ENCODE measurements at places on chromosomes 12 and 14.

DNA sequence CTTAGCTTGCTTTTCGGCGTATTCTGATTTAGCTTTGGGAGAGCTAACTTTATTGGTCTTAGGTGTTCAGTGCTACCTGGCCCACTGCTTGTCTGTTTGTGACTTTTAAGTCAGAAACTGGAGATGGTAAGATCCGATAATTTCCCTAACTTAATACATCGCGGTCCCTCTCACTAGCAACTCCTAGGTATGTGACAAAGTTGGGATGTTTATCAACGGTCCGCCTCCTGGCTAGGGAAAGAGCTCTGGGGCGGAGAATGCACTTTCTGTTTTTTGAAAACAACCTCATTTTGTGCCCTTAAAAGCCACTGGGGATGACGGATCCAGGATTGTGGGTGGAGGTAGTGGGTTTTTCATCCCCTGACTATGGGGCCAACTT lies 1.2 kb downstream of the CDKN1B start:
- no peak for DNase-seq

- no peak for DNase-seq
Measured at GRCh38 chr12:12741660-12742059, 24.5 kb downstream of the CDKN1B start.

GRCh38 chr12:53532021-53532420 lies 24.7 kb upstream of the NPFF start:
- DNase-seq: no peak

GRCh38 chr12:122040579-122041386 lies 19.1 kb downstream of the BCL7A start:
- no peak for DNase-seq

- no peak for DNase-seq
Measured at GRCh38 chr12:89960011-89960507, 251.4 kb upstream of the ATP2B1 start.

DNA sequence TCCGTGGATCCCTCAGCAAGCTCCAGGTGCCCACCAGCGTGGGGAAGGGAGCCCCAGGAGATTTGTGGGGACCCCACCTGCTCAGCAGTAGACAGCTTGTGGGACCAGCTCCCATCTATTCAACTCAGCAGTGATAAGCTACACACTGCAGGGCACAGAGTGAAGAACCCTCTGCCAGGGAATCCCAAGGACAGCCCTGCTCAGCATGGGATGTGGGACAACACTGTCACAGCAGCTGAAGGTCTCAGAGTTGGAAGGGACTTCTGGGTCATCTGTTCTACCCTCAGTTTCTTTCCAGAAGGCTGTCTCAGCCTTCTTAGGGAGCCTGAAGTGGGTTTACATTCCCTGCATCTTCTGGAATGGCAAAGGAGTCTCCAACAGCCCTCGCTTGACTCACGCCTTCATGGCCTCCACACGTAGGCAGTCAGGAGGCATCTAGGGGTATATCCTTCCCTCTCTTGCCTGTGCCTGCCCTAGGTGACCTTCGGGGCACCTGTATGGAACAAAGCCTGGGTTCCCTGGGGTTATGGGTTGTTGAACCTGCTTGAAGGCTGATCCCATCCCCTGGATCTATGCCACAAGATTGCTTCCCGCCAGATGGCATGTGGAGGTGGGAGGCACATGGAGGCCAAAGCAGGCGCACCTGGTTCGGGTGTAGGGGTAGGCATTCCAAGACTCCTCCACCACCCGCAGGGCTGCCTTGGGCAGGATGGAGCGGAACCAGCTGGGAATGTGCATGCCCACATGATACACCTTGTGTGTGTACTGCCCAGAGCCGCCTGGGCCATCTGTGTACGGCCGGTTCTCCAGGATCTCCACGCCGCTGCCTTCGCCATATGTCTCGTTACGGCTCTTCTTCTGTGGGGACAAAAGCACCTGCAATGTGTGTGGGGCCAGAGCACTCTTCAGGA lies 33.0 kb downstream of the ARL6IP4 start:
- DNase-seq: no peak
